ENCODE measurements at places on chromosomes 12 and 14. TPM values are rescaled to one million over a fixed set of nuclear protein-coding genes. Genes with fewer than 3 reads are reported as not detected.

DNA sequence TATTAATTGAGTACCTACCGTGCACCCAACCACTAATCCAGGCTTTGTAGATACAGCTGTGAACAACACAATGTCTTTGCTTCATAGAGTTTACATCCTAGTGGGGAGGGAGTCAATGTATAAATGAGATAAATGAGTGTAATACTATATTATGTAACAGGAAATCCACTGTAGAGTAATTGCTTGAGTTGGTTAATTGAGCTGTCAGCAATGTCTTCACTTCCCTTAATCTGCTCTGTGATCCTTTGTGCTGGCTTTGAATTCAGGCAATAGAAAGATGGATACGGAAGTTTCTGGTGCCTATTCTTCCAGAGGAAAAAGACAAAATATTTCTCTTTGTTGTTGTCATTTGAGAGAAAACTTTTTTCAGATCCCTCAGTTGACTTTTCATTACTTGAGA is 104.0 kb upstream of the SLC16A7 start:
- H3K36me3 ChIP-seq: peaks cover 2% of the 10 kb centered on the region
- no peak overlapping the region for H3K4me3 ChIP-seq
- no peaks in the 10 kb centered on the region for H3K27me3 ChIP-seq
- DNase-seq: no peak
- H3K27ac ChIP-seq: no peak overlapping the region
- peaks cover 1% of the 10 kb centered on the region for H3K4me1 ChIP-seq

DNA sequence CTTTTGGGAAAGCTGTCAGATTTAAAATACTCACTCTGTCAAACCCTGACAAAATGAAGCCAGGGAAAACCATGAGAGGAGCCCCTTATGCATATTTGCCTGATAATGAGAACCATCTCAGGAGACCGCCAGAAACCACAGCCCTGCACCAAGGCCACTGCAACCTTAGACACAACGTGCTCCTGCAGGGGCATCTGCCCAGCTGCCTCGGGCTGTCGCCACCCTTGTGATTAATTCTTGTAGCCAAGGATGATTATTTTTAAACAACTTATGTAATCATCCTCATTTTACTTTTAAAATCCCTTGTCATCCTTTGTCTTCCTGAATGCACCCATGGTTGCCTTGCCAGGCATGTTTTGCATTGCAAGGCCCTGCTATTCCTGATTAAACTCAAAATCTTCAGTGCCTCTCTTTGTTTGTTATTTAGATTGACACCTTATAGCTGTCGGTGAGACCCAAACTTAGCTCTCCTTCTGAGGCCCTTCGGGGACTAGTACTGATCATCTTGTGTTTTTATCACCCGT is 766.4 kb upstream of the TMEM132C start:
- no peak overlapping the region for H3K27ac ChIP-seq
- no peaks in the 10 kb centered on the region for H3K27me3 ChIP-seq
- no peaks in the 10 kb centered on the region for H3K4me1 ChIP-seq
- no peaks in the 10 kb centered on the region for H3K36me3 ChIP-seq

Gene CLEC1B
- total RNA-seq: not detected

Gene IFI27
- total RNA-seq: 237 TPM

- no peaks in the 10 kb centered on the region for H3K36me3 ChIP-seq
- H3K4me3 ChIP-seq: no peak overlapping the region
- no peaks in the 10 kb centered on the region for H3K27me3 ChIP-seq
- no peaks in the 10 kb centered on the region for H3K4me1 ChIP-seq
- no peak for DNase-seq
Measured at GRCh38 chr12:21818627-21819026, 44.1 kb upstream of the KCNJ8 start.

All from activated naive CD8-positive, alpha-beta T cell treated with anti-CD3 and anti-CD28 coated beads, Interleukin-2, amount 10 ng/mL, durations not matched to agents 7 days and 5 days (primary cell).